ENCODE measurements at places on chromosomes 2 and 18. TPM values are rescaled to one million over a fixed set of nuclear protein-coding genes. Genes with fewer than 3 reads are reported as not detected.

DNA sequence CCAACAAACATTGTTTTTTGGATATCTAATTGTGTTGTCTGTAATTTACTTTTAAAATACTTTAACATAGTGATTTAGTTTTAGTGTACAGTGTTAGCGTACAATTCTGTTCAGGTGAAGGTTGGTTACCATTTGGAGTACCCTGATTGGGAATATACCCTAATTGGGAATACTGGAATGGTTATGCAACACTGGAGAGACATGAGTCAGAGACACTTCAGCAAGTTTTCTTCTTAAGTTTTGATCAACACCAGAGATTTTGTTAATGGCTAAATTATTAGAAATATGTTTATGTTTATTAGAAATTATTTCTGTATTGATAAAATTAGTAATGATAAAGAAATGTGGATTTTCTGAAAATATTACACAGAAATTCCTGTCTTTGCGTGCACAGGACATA lies 100.3 kb upstream of the NABP1 start:
- no peak for DNase-seq

- DNase-seq = no peak
Measured at GRCh38 chr2:192887337-192887736, 692.6 kb upstream of the TMEFF2 start.

DNA sequence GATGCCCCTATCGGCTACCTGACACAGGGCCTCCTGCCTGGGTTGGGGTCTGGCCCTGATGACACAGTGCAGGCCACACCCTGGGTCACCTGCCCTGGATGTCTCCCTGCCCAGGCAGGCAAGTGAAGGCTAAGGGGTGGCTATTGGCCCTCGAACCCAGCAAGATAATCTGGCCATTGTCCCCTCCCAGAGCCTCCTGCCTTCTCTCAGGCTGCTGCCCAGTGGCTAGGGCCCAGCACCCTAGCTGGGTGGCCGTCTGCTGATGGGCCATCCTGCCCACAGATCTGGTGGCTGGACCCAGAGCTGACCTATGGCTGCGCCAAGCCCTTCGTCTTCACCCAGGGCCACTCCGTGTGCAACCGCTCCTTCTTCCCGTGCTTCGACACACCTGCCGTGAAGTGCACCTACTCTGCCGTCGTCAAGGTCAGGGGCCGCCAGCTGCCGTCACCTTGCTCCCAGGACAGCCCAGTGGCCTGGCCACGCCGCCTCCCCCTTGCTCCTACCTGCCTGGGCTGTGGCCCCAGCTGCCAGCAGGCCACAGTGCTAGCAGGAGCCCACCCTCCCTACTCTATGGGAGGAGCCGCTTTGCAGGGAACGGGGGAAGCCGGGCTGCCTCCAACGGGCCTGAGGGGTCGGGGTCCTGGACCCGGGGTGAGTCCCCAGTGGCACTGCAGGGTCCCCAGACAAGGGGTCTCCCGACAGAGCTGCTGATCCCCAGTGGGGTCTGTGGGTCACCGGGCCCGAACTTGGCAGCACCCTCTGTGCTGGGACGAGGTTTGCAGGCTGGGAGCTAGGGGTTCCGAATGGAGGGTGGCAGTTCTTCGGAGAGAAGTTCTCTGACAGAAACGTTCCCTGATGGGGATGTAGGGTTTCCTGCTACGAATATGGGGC lies 4.1 kb downstream of the RNPEPL1 start:
- no peak for DNase-seq

DNA sequence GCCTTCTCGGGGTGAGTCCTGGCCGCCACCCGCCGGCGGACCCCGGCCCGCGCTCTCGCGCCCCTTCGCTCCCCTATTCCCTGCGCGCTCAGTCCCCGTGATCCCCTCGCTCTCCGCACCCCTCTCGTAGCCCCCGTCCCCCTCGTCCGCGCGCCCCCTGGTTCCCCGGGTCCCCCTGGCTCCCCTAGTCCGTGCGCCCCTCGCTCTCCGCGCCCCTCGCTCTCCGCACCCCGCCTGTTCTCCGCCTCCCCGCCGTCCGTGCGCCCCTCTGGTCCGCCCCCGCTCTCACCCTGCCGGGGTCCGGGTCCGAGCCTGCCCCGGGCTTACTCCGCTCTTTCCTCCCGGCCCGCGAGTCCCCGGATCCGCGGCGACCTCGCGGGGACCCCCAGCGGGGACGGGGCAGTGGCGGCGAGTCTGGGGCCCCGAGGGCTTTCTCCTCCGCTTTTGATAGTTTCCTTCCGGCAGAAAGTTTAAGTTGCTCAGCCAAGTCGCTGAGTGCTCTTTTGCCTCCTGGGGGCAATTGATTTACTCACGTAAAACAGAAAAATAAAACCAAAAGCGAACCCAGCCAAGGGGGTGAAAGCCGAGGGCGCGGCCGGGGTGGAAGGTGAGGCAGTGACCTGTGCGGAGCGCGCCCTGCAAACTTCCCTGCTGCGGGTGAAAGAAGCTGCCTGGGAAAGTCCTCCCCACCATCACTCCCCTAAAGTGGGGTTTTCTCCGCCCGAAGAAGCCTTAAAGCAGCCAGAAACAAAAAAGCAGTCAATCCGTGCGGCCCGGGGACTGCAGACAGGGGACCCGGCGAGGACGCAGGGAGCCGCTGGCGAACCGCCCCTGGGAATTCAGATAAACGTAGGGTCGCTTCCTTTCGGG lies 568 bp downstream of the RAB31 start:
- DNase-seq = no peak

GRCh38 chr2:49831698-49832367 lies 677.5 kb upstream of the FSHR start:
- DNase-seq = no peak

GRCh38 chr2:151246152-151246551 lies 15.5 kb downstream of the RBM43 start:
- DNase-seq = no peak

GRCh38 chr2:130387804-130388203 lies 31.9 kb downstream of the PTPN18 start:
- DNase-seq = no peak

- no peak for DNase-seq
Measured at GRCh38 chr2:85547089-85547858, 8.3 kb downstream of the MAT2A start.

GRCh38 chr2:223368481-223368880 lies 233.7 kb downstream of the SCG2 start:
- no peak for DNase-seq

DNA sequence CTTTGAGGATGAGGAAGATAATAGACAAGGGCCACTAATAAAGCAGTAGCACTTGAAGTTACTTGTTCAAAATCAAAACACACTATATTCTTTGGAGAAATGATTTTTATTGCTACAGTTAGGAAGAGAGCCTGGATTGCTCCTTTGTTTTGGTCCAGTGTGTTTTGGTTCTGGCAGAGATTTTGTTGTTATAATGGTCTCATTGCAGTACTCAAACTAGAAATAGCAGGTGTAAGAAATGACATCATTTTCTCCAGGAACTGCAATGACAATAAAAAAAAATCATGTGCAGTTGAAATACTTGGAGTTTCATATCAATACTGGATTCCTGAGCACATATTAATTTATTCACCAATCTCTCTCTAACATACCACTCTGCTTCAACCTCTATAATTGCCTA lies 490.3 kb downstream of the CCDC85A start:
- no peak for DNase-seq

DNA sequence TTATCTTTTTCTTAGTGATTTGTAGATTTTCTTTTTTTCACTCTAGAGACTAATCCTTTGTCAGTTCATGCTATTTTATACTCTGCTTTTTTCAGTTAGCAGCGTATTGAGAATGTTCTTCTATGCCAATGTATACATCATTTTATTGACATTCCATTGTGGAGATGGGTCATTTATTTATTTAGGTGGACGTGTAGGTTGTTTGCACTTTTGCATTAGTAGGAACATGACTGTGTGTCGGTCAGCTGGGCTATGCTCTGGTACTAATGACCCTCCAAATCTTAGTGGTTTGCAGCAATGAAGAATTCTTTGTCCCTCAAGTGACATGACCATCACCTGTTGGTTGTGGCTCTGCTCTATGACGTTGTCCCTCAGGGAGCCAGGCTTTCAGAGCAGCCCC lies 33.6 kb downstream of the HPCAL1 start:
- DNase-seq = no peak

GRCh38 chr2:239193925-239194677 lies 206.7 kb downstream of the HDAC4 start:
- no peak for DNase-seq

DNA sequence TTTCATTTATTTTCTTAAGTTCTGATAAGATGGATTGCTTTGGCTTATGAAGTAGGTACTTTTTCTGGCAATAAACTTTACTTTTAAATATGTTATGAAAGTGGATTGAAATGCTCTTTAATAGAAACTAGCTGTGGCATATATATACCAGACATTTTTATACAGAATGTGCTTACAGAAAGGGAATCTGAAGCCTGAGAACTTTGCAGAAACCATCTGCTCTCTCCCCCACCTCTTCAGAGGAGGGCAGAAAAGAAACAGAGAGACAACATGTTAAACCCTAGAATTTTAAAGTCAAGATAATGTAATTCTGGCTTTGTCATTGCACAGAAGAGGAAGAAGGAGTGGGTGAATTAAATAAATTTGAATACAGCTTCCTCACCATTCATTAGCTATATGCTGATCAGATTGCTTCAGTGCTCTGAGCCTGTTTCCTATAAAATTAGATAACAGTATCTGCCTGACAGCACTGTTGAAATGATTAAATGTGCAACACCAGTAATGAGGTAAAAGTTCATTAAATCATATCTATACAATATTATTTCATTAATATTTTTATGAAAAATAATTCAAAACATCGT lies 247.3 kb downstream of the CNTNAP5 start:
- DNase-seq = no peak

- peak; percentile 72 for DNase-seq
Measured at GRCh38 chr18:59054496-59055287, 85.0 kb upstream of the SEC11C start.

GRCh38 chr2:175454953-175455389 lies 273.5 kb upstream of the ATP5MC3 start:
- DNase-seq = no peak

GRCh38 chr2:122390406-122390805 lies 635.0 kb downstream of the TSN start:
- DNase-seq = no peak

GRCh38 chr2:7633566-7634153 lies 716.4 kb downstream of the RNF144A start:
- no peak for DNase-seq

DNA sequence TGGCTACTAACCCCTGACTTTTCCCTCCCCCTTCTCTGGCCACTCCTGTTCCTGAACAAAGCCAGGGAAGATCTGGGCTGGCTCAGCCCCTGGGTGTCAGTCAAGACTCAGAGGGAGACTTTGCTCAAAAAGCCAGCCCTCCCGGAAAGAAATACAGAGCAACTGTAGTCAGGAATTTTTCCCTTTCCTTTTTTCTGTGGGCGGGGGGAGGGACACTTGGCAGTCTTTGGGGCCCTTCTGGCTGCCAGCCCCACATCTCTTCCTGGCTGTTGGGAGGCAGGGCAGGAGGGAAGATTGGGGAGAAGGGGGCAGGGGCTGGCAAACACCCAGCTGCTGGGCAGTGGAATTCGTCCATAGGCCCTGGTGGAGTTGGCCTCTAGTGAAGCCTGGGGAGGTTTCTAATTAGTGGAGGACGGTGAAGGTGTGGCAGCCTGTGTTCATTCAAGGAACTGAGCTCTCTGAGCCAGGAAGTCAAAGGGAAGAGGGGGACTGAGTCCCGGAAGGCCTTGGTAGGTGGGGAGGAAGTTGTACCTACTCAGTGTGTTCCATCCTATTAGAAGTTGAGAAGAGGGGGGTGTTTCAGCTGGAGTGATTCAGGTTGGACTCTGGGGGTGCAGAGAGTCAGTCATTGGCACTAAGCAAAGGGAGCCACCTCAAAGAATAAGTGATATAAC lies 10.9 kb downstream of the IGFBP2 start:
- no peak for DNase-seq

DNA sequence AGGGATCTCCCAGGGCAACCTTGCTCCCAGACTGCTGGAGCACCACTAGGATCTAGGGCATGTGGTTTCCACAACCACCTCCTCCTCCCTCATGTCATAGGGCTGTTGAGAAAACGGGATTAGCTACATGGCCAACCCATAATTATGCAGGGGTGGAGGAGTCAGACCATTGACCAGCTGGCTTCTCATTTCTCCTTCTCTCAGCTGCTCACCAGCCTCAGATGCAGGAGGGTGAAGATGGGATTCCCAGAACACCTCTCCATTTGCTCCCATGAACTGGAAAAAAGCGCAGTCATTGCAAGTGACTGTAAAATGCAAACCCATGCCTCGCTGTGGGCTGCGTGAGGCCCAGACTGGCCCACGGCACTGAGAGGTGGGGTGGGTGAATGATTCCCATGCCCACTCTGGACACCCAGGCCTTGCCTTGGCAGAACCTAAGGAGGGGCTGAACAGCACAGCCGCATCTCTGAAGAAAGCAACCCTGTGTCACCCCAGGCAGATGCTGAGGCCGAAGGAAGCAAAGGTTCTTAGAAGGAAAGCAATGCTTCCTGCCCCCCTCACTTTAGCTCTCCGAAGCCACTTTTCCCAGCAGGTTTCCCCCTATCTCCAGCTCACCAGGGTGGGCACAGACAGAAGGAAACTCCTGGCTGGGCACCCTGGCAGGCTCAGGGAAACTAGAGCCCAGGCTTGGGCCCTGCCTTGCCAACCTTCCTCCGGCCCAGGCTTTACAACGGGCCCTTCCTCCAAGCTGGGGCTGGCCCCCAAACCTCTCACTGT lies 69.6 kb upstream of the RTN4 start:
- DNase-seq = no peak

GRCh38 chr18:38450876-38451275 lies 885.3 kb upstream of the CELF4 start:
- DNase-seq = no peak

- no peak for DNase-seq
Measured at GRCh38 chr2:149972066-149972465, 384.5 kb upstream of the MMADHC start.

- no peak for DNase-seq
Measured at GRCh38 chr2:111537078-111537655, 346.8 kb downstream of the ANAPC1 start.

GRCh38 chr18:57595347-57595746 lies 8.8 kb upstream of the FECH start:
- no peak for DNase-seq

GRCh38 chr2:177711483-177712265 lies 319.1 kb downstream of the AGPS start:
- DNase-seq = no peak

AP1S3 gene
- total RNA-seq = 52.7 TPM

MROH2A gene
- total RNA-seq = 9.3 TPM

KIF5C gene
- total RNA-seq = 14.3 TPM

ITPRIPL1 gene
- 1.7 TPM for total RNA-seq

UGT1A9 gene
- 1.5 TPM for total RNA-seq

IL1RN gene
- total RNA-seq = 80.2 TPM

Data from ureter (tissue), 1 donor.